ENCODE measurements at places on chromosomes 12 and 14. TPM values are rescaled to one million over a fixed set of nuclear protein-coding genes. Genes with fewer than 3 reads are reported as not detected.
A peak's percentile ranks its signal among the peaks of the same experiment; 100 is the strongest.

DNA sequence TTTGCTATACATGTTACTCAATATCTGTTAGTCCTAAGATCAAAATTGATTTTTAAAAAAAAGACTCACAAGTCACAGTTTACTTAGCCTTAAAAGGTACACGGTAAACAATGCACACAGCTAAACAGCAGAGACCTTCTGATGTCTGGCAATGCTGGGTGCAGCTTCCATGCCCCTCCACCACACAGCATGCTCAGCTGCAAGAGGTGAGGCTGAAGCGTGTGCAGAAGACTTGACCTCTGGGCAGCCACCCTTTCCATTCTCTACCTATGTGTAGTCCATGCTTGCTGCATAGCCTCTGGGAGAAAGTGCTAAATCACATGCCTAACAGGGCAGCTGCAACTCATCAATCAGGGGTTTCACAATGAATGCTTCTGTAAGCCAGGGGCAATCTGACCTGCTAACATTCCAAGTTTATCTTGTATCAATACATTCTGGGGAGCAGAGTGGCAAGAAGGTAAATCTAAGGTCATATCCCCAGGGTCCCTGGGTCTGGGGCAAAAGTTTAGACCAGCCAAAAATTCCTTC lies 44.5 kb upstream of the AMN1 start:
- DNase-seq, result no peak

The SLC39A5 gene
- not detected for total RNA-seq

GRCh38 chr12:6330192-6330591 lies 11.7 kb downstream of the TNFRSF1A start:
- no peak for DNase-seq

The LALBA gene
- not detected for total RNA-seq

The CLEC9A gene
- total RNA-seq, result not detected

- DNase-seq, result no peak
These were observed 249.5 kb upstream of the DCN start for GRCh38 chr12:91432089-91432488.

The PTHLH gene
- total RNA-seq, result not detected

DNA sequence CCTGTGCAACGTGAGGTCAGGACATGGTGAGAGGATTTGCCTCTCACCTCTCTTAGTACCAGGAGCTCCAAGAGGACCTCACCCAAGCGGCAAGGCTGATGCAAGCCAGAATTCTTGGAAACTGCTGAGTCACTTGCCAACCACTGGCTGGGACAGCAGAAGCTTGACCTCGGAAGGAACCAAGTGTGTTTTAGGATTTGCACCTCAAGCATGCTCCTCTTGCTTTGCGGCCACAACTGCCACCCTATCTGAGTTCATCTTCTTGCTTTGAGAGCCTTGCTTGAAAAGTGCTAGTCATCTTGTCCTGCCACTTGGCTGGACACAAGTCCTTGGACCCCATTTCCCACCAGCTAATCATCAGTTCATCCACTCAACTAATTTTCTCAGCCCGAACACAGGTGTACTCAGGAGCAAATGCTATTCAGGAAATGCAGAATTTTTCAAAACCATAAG lies 195.8 kb downstream of the SLC25A21 start:
- DNase-seq, result no peak

GRCh38 chr12:107207931-107208525 lies 114.7 kb upstream of the CRY1 start:
- no peak for DNase-seq

The RDH5 gene
- 12.0 TPM for total RNA-seq

GRCh38 chr12:101782273-101782731 lies 43.0 kb upstream of the SYCP3 start:
- DNase-seq, result no peak

- DNase-seq, result no peak
These were observed 9.4 kb upstream of the OR10G3 start for GRCh38 chr14:21589317-21589716.

GRCh38 chr12:68159681-68160304 lies at the start of gene IFNG:
IFNG (minus strand) TSS chr12:68159740; CDS start chr12:68159615, 125 bp downstream.
- peak; percentile 32 for DNase-seq

- DNase-seq, result no peak
These were observed 3.1 kb downstream of the DHRS2 start for GRCh38 chr14:23639048-23639890.

DNA sequence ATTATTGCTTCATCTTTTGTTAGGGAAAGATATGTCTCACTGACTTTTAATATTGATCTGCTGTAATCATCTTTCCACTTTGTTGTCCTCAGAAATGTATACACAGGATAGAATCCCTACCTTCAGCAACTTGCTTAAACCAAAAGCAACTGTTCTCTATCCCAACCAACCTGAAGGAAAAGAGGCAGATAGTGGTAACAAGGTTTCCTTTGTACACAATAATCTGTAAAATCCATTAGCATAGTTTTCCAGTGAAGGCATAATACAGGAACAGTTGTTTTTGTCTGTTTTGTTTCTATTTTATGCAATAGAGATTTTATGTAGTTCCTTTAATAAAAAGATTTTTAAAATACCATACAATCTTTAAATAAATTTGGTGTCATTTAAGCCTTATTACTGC lies 170.5 kb downstream of the PIK3C2G start:
- no peak for DNase-seq

DNA sequence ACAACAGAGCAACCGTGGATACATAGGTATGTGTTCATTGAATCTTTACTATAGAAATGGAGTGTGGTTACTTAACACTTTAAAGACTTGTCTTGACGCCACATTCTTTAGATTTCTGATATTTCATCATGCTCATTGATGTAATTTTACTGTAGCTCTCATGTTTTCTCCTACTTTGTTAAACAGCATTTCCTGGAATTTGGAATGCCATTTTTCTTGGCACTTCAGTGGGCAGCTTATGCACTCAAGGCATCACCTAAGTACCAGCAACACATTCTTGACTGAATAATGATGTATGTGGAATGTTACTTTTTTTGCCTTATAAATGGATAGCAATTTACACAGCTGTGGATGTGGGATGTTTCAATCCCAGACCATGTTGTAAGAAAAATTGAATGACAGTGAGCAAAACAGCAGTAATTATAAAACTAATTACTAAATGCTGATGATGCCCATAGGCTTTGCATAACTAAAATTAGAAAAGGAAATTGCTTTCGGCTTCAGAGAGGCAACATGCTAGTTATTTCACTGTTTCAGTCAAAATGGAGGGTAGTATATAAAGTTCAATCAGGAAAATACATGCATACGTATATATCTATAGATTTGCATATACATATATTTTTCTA lies 298.5 kb downstream of the NPAS3 start:
- no peak for DNase-seq

DNA sequence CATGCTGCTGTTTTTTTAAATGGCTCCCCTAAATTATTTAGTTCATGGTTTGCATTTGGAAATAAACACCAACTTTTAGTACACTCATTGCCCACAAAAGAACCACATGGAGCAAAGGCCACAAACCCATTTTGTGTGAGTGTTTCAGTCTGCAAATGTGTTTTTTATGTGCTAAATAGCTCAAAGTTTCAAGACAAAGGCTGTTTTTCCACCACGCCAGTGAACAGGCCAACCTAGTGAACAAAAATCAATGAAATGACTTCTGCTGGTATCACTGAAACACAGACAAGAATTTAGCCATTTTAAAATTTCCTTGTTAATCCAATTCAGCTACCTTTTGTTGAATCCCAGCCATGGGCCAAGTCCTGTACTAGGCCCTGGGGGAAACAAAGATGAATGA lies 52.3 kb downstream of the PLXNC1 start:
- no peak for DNase-seq

DNA sequence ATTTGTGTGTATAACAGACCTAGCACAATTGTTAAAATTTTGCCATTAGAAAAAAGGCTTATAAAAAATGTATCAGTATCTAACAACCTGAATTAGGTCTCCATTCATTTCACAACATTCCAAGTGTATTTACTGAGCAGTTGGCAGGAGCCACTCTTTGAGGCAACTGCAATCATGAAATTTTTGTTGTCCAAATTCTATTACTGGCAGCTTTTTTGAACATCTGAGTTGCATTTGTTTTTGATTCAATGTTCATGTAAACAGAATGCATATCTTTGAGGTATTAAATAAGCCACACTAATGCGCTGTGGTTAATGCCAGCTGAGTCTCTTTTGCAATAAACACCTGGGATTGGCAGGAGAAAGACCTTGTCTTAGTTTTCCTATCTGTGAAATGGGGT lies 8.7 kb downstream of the KITLG start:
- no peak for DNase-seq

- DNase-seq, result peak; percentile 70
These were observed 22.9 kb downstream of the JKAMP start for GRCh38 chr14:59507063-59507751.

DNA sequence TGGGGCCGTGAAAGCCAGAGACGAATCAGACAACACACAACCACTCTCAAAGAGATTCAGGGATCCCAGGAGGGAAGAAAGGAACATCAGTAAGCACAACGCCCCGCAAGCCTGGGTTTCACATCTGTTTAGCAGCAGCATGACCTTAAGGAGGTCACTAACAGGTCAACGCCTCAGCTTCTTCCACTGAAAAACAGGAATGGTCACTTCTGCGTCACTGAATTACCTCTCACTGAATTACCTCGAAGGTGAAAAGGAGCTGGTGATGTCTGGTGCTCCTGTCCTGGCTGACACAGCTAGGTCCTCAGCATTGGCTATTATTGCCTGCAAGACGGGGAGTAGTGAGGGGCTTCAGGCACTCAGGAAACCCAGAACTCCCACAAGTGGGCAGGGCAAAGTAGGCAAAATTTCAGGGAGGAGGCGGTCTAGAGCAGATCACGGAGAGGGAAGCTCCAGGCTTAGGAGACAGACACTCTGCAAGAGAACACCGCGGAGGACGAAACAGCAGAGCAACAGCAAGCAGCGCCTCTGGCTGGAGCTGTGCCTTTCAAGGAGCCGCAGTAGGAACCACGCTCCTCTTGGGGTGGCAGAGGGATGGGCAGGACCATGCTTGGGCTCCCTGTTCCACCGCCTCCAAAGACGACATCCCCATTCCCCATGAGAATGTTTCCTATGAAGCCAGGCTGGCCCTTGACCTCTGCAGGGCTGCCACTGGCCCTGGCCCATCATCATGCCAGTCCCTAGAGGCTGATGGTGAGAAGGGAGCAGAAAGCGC lies 108.4 kb downstream of the SINHCAF start:
- DNase-seq, result no peak

GRCh38 chr12:3523728-3524127 lies 32.7 kb downstream of the PRMT8 start:
- DNase-seq, result no peak

DNA sequence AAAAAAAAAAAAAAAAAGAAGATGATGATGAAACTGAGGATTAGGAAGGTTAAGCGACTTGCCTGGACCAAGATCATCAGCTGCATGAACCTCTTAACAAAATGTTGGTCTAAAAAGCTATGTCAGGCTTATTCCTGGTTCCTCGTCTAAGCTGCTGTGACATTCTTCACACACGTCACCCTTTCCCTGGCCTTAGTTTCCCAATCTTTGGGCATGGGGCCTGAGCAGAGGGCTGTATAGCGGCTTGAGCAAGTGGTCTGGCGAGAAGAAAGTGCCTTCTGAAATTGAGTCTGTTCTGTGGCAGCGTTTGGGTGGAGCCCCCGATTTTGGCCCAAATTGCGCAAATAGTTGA lies 58.7 kb upstream of the CCND2 start:
- DNase-seq, result no peak

The RNF212B gene
- total RNA-seq, result not detected

- no peak for DNase-seq
These were observed 107.1 kb upstream of the PLEKHG7 start for GRCh38 chr12:92595663-92596062.

GRCh38 chr12:65935906-65936901 lies 111.9 kb downstream of the HMGA2 start:
- no peak for DNase-seq

GRCh38 chr14:61417883-61418455 lies 96.6 kb downstream of the PRKCH start:
- no peak for DNase-seq

GRCh38 chr14:38078393-38078792 lies 129.3 kb upstream of the SSTR1 start:
- DNase-seq, result peak; percentile 73

DNA sequence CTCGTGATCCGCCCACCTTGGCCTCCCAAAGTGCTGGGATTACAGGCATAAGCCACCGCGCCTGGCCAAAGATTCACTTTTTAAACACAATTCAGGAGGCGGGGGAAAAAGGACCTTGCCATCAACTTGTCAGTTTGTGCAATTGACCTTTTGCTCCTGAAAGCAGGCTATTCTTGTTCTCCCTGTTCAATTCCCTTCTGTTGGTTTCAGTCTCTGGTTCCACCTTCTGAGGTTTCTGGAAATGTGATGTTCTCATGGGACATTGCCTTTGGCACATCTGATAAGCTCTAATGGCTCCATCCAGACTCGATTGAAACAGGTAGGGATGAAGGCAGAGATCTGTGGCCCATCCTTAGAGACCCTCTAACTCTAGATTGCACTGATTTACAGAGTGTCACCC lies 17.9 kb upstream of the CCDC85C start:
- no peak for DNase-seq

The E2F7 gene
- 23.8 TPM for total RNA-seq

DNA sequence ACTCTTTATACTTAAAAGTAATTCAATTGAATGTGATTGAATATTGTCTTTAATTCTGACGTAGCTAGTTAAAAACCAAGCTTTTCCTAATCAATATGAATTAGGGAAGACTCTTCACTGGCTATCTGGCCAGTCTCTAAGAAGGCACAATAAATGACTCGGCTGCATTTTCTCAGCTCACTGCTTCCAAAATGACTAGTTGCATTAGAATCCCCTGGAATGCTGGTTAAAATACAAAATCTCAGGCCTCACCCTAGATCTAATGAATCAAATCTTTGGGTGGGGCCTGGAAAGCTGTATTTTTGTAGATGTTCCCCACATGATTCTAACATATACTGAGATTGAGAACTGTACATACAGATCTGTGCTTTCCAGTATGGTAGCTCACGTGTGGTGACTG lies 242.1 kb downstream of the CHST11 start:
- no peak for DNase-seq
